ENCODE measurements at places on chromosomes 1 and 21.
A peak's percentile ranks its signal among the peaks of the same experiment; 100 is the strongest.

GRCh38 chr1:209435654-209436566 is 147.6 kb upstream of the CAMK1G start:
- DNase-seq = peak; percentile 25

GRCh38 chr1:248730507-248731335 is 24.8 kb downstream of the LYPD8 start:
- no peak for DNase-seq

- no peak for DNase-seq
Observed at GRCh38 chr1:244218220-244218619, 167.1 kb downstream of the ZBTB18 start.

DNA sequence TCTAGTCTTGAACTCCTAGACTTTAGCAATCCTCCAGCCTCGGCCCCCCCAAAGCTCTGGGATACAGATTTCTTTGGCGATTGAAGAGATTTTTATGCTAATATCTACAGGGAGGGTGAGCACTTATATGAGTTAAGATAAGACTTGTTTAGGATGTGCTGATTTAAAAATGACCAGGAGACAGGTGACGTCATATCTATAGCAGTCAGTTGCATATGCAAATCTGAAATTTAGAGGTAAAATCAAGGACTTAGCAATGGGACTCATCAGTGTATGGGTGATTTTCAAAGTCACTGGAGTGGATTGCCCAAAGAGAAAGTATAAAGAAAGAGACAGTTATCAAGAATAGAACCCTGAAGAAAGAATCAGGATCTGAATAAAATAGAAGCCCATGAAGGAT is 394.5 kb downstream of the ADGRL2 start:
- no peak for DNase-seq

GRCh38 chr1:228753786-228754360 is 18.6 kb downstream of the RHOU start:
- no peak for DNase-seq

DNA sequence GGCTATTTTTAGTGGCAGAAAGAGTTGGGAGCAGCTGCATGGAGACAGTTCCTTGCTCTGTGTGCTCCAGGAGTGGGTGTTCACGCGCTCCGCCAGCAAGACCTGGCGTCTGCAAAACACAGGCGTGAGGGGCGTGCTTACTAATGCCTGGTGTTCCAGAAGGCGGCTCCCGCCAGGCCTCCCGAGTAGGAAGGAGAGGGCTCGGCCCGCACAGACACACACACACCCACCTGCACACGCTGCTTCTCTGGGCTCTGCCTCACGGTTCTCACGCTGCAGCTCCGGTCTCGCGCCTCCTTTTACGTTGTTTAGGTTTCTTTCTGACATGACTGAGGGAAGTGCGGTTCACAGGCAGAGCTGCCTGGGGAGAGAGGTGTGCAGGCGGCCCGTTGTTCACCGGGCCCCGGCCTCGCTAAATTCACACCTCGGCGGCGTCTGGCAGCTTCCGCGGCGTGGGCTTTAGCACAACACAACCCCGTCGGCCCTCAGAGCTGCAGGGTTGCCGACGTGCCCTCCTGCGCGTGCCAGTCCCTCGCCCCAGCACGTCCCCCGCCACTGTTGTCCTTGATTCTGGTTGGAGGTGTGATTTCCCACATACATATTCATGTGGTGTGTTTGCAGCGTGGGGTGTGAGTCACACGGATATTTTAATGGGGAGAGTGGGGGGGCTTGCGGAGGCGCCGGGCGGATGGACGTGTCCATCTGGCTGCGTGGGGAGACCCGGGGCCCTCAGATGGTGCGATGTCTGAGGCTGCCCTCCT is 77.0 kb downstream of the SKI start:
- no peak for DNase-seq

DNA sequence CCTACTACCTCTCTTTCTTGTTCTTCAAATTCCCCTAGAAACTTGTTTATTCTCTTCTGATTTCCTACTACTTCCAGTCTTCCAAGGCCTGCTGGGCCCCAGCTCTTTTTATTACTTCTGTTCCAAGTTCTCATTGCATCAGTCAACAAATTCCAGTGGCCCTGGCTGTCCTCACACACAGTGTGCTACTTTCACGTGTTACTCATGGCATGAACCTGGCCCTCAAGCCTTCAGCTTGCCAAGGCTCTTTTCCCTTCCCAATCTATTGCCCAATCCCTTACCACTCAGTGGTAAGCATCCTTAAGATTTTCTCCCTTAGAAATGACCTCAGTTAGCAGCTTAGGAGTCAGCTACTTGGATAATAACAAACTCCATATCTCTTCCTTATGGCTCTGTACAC is 613.5 kb downstream of the LMO4 start:
- no peak for DNase-seq

DNA sequence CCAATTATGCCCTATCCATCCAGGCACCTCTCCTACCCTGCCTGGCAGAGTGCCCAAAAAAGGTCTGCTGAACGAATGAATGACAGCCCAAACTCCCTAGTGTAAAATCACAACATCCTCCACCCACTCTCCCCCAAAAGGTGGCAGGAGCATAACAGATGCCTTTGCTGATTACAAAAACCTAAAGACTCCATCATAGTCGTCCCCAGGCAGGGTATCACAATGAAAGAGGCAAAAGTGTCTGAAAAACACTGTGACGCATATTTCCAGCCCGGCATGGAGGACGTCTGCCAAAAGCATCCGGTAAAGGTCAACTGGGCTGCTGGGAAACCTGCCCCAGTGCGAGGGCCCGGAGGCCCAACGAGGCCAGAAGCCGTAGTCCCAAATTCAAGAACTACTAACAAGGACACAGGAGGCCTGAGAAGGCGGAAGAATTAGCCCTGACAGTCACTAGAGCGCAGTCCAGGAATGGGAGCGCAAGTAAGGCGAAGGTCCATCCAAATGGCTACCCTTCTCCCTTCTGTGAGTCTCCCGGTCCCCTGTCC is 576 bp downstream of the SMIM12 start:
- DNase-seq = no peak

DNA sequence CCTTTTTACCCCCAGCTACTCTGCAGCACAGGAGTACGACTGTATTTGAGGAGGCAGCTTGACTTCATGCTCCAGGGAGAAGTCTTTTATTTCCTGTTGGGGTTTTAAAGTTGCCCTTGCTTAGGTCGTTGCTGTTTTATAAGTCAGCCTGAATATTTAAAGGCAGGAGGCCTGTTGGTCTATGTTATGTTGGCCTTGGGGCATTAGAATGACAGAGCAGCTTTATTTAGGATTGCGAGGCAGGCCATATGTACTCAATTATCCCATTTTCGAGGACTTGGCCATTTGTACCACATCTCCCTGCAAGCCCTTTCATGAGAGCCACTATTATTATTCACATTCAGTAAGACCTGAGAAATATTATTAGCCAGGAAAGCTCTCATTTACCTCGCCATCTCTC is 47.0 kb downstream of the KIF26B start:
- no peak for DNase-seq

GRCh38 chr1:41319807-41320711 is 41.2 kb upstream of the FOXO6 start:
- no peak for DNase-seq

GRCh38 chr1:22848405-22848804 is 124.3 kb downstream of the LACTBL1 start:
- no peak for DNase-seq

DNA sequence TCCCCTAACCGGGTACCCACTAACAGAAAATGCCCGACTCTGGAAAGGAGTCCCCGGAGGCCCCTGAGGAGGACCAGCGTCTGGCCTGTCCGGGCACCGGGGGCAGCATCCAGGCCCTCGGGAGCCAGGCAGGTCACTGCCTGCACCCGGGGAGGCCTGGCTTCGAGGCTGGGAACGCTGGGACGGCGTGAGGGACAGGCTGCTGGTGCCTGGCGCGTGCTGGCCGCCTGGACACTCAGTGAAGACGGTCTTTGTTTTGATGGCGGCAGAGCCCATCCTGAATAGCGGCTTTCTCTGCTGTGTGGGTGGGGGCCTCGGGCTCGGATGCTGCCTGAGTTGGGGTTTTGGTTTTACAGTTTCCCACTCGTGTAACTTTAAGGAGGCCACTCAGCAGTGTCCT is 37.6 kb downstream of the PRKCZ start:
- peak; percentile 75 for DNase-seq

GRCh38 chr1:153922076-153922971 is 448 bp downstream of the GATAD2B start:
- DNase-seq = no peak

DNA sequence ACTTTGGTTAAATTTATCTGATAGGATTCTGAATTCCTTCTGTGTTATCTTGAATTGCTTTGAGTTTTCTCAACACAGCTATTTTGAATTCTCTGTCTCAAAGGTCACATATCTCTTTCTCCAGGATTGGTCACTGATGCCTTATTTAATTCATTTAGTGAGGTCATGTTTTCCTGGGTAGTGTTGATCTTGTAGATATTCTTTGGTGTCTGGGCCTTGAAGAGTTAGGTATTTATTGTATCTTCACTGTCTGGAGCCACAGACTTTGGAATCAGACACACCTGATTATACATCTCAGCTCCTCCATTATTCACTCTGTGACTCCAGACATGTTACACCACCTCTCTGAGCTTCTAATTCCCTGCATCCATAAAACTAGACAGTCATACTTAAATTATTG is 34.2 kb upstream of the ETS2 start:
- DNase-seq = no peak

DNA sequence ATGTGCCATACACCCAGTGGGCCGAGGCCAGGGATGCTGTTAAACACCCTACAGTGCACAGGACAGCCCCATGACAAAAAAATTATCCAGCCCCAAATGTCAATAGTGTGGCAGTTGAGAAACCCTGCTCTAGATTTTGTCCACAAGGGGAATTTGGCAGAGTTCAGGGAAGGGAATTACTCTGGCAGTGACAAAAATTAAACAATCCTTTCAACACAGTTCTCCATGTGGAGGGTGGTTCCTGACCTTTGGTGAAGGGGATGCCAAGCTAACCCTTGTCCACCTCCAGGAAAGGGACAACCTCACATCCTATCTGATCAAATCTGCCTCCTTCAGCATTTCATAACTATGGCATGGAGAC is 28.4 kb upstream of the CD84 start:
- DNase-seq = no peak

DNA sequence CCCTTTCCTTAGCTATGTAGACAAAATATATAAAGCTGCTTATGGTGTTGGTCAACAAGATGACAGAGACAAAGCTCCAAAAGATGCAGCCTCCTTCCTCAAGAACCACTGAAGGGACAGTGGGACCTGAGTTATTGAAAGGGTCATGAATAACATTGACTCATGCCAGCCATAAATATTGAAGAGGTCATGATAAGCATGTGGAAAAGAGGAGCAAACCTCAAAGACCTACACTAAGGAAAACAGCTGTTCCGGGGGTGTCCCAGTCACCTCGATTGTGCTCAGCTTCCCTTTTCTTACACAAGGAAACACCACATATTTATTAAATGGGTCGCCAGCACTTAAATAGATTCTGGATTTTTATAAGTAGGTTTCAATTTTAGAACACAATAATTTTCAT is 112.9 kb downstream of the PTPRC start:
- no peak for DNase-seq

DNA sequence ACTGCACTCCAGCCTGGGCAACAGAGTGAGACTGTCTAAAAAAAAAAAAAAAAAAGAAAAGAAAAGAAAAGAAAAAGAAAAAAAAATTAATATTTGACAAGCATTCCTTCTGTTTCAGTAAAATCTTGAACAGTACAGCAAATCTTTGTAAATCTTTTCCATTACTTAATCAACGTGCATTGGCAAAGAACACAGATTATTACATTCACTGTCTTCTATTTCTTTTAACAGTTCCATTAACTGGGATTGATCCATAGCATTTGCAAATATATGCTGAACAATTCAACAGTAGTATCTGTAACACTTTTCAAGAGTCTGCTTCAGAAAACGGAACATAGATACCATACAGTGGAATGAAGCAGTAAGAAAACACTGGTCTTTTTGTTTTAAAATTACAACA is 9.8 kb downstream of the SAMD13 start:
- no peak for DNase-seq

GRCh38 chr1:160226623-160227022 is 21.4 kb downstream of the PEA15 start:
- DNase-seq = no peak

DNA sequence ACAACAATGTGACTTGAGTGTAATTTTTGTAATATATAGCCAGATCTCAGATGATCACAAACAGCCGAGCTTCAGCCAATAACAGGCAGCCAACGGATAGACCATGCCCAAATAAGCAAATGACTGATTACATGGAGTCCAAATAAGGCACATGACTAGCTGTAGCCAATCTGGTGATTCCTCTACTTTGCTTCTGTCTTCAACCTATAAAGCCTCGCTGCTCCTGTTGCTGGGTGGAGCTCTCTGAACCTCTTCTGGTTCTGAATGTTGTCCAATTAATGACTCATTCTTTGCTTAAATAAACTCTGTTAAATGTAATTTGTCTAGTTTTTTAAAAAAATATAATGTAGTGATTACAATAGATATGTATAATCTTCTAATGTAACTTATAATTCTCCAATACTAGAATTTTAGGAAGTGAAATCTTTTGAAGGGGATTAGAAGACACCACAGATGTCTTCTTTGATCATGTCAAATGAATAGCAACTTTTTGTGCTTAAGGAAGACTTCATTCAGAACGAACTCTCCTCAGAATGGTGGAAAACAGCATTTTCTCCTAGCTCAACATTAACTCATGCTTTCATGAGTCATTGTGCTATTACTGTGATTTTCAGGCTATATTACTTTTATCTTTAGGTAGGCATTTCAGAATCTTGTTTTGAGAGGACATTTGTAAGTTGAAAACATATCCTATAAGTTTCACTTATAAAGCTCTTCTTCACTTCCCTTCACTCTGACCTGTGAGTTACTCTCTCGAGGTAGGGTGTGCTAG is 857.8 kb upstream of the B3GALT2 start:
- no peak for DNase-seq

DNA sequence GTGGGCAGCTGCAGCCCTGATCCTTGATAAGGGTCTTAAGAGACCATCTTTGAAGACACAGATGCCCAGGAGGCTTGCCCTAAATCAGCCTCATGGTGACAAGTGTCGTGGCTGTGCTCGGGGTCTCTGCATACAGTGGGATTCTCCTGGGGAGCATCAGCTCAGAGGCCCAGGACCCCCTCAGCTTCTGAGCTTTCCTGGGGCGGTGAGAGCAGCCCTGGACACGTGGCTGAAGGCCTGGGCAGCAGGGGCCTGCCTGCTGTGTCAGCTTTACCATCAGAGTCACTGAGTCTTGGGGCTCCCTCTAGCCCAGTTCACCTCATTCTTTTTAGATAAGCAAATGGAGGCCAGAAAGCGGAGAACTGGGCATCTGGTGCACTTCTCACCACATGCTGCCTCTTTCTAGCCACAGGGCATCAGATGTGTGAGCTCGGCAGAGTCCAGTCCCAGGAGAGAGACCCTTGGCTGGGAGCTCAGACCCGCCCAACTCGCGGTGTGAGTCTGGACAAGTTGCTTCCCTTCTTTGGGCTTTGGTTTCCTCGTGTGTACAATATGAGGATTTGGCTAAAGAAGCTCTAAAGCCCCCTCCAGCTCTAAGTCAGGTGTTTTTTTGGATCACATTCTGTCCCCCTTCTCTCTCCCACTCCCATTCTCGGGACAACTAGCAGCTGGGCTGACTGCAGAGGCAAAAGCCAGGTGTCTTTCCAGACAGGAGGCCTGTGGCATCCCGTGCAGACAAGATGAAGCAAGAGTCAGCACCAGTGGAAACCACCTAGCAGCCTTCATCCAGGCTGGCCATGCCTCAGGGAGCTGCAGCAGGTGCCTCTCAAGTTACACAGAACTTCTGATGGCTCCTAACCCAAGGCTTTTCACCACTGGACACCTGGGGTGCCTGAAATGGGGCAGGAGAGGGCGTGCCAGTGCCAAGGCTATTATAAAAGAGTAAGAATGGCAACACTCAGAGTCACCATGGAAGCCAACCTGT is 119.1 kb downstream of the KCNN3 start:
- no peak for DNase-seq

GRCh38 chr1:3159121-3159520 is 90.1 kb downstream of the PRDM16 start:
- DNase-seq = no peak
